ENCODE measurements at places on chromosomes 3 and 15.
A peak's percentile ranks its signal among the peaks of the same experiment; 100 is the strongest.

- no peak for DNase-seq
Measured at GRCh38 chr3:52155912-52156311, 1.7 kb upstream of the POC1A start.

GRCh38 chr3:136512381-136512780 lies 239.8 kb downstream of the STAG1 start:
- DNase-seq, result peak; percentile 56

DNA sequence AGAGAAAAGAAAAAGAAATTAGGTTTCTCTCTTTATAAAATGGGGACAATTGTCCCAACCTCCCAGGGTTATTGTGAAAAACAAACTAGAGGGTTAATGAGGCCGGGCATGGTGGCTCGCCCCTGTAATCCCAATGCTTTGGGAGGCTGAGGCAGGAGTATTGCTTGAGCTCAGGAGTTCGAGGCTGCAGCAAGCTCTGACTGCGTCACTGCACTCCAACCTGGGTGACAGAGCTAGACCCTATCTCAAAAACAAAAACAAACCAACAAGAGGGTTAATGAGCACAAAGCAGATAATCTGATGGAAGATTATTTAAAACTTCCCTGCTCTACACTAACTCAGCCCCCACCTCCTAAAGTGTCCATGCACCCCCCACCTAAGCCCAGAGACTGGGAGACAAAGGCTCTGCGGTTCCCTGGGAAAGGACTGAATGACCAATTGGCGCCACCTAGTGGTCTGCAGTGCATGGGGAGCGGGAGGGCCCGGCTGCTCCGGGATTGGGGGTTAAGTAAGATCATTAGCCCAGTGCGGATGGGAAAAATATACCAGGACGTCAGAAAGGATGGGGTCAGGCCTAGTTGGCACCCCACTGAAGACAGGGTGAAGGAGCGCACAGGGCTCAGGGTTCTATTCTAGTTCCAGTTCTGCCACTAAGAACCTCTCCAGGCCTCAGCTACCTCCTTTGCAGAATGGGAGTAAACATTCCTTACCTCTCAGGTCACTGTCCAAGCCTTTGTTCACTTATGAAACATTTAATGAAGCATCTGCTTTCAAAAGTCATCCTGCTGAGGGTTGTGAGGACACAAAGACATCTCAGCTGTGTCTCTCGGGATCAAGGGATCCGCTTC lies 15.6 kb downstream of the PIF1 start:
- no peak for DNase-seq

- no peak for DNase-seq
Measured at GRCh38 chr3:171255236-171255806, 204.9 kb downstream of the TNIK start.

DNA sequence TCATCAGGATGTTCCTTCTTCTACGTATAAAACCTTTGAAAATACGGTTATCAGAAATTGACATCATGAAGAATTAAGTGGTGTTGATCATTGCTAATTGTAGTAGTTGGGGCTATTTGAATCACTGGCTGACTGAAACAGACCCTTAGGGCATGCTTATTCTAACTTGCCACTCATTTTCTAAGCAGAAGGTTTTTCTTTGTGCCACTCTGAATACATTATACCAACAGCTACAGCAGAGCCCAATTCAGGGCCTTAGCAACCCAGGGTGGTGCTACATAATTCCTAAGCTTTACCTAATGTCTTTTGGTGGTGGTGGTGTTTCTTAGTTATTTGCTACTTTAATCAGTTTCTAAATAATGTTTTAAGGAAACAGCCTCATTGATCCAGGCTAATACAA lies 524.2 kb downstream of the NLGN1 start:
- DNase-seq, result no peak

- DNase-seq, result no peak
Measured at GRCh38 chr3:189369636-189370035, 197.9 kb downstream of the TPRG1 start.

GRCh38 chr3:53643757-53644156 lies 149.3 kb downstream of the CACNA1D start:
- no peak for DNase-seq

DNA sequence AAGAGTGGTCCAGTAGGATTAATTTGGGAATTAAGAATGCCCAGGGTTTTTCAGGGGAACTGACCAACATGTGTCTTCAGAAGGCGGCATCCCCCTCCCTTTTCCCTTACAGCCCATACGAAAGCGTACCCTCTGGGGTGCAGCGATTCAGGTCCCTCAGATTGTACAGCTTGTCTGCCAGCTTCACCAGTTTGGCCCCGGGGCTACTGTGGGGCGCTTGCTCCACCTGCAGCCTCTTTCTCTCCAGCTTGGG lies 848 bp downstream of the HDDC3 start:
- no peak for DNase-seq

DNA sequence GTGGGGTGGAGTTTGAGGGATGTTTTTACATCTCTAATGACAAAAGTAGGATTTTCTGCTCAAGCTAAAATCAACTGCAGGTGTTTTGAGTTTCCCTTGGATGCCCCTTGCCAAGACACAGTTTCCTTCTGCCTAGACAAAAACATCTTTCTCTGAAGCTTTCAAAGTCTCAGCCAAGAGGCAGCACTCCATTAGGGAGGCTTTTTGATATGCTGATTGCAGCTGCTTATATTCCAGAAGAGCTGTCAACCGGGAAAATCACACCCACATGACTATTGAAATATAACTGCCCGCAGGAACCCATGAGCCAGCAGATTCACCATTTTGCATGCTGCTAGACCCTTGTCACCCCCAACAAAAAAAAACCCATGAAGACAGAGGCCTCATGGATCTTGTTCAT lies 27.5 kb upstream of the ZNF148 start:
- DNase-seq, result no peak

DNA sequence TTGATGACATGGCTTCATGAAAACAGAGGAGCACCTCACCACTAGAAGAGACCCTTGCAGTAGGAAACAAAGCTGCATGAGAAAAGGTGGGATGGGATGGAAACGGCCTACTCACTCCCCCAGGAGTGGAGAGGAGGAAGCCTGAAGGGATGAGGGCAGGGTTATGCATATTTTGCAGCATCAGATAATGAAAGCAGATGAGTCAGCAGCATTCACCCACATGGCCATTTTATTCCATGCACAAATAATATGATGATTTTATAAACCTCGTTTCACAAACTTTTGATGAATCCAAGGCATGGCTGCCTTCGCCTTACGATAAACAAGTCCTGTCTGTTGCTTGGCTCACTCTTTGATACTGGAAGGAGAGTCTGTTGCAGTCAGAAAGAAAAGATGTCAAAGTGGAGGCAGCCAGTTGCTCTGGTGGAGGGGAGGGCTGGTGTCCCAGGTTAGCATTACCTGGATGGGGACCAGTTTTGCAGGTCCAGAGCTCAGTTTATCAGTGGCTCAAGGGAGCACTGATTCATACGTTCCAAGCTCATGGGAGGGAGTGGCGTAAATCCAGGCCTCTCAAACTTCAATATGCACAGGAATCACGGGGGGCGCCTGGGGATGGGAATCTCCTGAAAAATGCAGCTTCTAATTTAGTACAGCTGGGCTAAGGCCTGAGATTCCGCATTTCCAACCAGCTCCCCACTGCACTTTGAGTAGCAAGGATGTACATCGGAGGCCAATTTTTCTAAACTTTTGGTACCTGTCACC lies 9.2 kb upstream of the EHD4 start:
- no peak for DNase-seq

DNA sequence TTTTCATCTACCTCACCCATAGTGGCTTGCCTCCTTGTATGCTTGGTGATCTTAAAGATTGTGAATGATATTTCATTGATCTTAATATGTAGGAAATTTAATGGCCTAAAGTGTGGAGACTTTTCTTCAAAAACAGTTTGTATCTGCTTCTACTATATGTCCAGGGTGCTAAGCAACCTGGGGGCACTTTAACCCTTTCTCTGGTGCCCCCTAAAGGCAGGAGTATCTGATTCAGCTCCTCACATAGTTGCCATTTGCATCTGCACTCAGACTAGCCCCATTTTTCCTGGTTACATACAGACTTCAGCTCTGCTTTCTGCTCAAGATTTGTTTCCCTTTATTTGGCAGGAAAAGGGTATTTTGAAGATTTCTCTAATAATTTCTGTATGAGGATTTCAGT lies 5.2 kb upstream of the PFN2 start:
- no peak for DNase-seq

- DNase-seq, result peak; percentile 49
Measured at GRCh38 chr3:138786788-138787271, 47.9 kb downstream of the PIK3CB start.

DNA sequence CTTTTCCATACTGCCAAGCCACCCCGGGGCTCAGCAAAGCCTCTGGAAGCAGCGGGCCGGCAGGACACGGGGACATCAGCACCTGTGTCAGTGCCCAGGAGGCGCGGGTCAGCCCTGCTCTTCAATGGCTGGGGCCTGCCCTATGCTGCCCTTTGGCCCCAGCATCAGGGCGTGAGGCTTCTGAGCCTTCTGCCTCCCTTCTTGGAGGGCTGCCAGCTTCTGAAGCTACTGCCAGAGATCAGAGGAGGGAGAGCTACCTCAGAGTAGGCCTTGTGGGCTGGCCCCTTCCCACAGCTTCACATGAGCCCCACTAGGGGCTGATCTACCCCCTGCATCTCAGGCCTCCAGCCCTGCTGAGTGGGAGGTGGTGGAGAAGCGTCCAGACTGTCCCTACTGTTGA lies 13.0 kb upstream of the TMEM115 start:
- DNase-seq, result no peak

DNA sequence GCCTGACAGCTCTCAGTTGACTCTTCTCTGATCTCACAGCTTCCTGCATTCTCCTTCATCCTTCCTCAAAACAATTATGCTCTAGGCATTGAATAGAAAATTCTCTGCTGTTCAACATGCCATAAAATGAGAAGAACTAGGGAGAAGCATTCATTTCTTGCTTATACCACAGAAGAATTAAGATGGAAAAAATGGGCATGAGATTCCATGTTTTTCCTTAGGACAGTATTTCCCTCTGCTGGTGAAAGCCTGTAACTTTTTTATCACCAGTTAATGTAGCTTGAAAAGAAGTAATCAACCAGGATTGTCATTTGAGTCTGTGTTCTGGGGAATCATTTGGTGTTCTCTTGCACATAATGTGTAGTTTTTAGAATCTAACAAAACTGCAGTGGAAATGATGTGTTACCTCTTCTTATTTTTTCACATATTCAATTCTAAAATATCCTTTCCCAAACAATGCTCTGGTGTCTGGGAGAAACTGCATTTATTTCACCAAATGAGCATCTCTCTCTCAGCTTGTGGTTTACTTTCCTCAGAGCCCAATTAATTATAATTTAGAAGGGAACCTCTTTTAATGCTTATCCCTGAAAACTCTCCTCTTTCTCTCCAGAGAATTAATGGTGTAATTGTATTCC lies 92.8 kb upstream of the DCBLD2 start:
- no peak for DNase-seq

- no peak for DNase-seq
Measured at GRCh38 chr3:61233746-61234145, 17.5 kb downstream of the FHIT start.

- no peak for DNase-seq
Measured at GRCh38 chr3:122355612-122356011, 27.4 kb downstream of the MIX23 start.

DNA sequence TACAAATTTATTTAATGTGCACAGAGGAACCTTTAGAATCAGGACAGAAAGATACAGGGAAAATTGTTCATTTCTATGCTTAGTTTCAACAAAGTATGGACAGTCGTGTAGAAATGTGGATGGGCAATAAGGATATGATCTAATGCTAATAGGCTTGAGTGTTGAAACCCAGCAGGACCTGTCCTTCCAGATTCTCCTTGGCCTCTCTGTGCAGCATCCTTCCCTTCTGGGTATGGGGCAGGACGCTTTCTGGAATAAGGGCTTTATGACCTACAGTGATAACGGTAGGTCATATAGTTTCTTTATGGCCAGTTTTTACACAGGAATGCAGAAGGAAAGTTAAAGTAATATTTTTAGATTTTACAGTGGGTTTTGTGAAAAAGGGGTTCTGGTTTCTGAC lies 698.1 kb downstream of the SI start:
- no peak for DNase-seq

- DNase-seq, result no peak
Measured at GRCh38 chr3:125118600-125118999, 62.8 kb upstream of the HEG1 start.

GRCh38 chr3:61132062-61132461 lies 119.2 kb downstream of the FHIT start:
- DNase-seq, result no peak

DNA sequence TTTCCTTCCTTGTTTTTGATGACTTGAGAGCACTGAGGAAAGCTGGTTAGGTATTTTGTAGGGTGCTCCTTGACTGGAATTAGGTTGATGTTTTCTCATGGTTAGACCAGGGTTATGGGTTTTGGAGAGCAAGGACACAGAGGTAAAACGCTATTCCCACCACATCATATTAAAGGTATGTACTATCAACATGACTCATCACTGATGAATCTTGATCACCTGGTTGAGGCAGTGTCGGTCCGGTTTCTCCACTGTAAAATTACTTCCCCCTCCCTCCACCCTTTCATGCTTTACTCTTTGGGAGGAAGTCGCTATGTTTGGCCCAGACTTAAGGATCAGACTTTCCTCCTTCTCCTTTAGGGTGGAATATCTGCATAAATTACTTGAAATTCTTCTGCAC lies 201.6 kb downstream of the EDEM1 start:
- no peak for DNase-seq

GRCh38 chr3:32453346-32453745 lies 49.3 kb downstream of the CMTM6 start:
- DNase-seq, result peak; percentile 35

- no peak for DNase-seq
Measured at GRCh38 chr3:103167850-103168249, 733.0 kb downstream of the ZPLD1 start.

GRCh38 chr3:159637883-159638542 lies 350.6 kb upstream of the IL12A start:
- no peak for DNase-seq

DNA sequence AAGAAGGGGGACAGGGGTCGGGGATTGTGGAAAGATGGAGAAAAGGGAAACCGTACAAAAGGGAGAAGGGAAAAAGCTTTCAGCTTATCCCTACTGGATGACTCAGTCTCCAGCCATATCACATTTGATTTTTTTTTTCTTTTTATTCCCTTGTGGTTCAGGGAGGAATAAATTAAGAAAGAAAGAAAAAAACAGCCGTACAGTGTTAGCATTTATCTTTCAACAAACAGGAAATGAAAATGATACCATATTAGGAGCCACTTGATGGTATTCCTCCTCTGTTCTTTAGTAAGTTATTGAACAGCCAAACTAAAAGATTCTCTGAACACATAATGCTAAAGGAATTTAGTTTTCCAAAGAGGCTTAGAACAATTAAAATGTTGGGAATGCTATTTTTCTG lies 594.4 kb downstream of the FOXP1 start:
- peak; percentile 58 for DNase-seq

- DNase-seq, result no peak
Measured at GRCh38 chr3:62672270-62672987, 202.8 kb downstream of the CADPS start.
